ENCODE measurements at places on chromosomes 4 and X.

DNA sequence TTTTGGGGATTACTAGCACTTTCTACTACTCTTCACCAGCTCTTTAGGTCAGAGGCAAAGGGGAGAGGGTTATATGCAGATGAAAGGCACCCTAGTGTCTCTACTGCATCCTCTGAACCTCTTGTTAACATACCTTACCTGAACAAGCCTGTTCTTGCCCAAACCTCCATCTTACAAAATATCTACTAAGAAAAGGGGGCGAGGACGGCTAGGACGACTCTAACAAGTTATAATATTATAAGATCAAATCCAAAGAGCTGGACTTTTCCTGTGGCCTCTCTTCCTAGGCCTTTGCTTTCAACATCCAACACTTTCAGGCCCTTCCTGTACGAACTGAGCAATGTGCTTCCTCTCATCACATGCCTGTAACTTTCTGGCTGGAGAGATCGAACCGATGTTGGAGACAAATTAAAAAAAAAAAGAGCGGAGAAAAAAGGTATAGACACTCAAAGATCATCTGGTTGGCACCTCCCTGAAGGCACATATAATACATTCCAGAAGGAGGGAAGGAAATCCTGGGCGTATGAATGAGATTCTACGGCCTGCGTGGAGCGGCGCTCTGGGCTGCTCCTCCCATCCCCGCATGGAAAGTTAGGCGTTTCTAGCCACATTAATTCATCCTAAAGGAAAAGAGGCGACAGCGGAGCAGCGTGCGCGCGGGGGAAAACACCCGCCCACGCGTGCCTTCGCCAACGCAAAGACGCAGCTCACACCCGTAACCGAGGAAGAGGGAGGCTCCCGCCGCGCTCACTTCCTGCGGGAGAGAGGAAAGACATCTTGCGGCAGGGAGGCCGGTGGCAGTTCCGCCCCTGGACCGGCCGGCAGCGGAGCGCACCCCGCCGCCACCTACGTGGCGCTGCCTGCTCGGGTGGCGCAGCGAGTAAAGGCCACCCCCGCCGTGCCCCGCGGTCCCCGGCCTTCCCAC lies 808 bp downstream of the PRDM5 start:
- DNase-seq, result peak; percentile 27

GRCh38 chr4:150251752-150252190 lies 173.5 kb downstream of the DCLK2 start:
- no peak for DNase-seq

GRCh38 chr4:122903766-122904288 lies 18.6 kb downstream of the NUDT6 start:
- DNase-seq, result no peak

GRCh38 chr4:152458801-152459302 lies 77.0 kb downstream of the FBXW7 start:
- no peak for DNase-seq

- DNase-seq, result no peak
These were observed 156.3 kb downstream of the BCOR start for GRCh38 chrX:39941332-39941920.
